ENCODE measurements at places on chromosomes 3 and 15.
A peak's percentile ranks its signal among the peaks of the same experiment; 100 is the strongest.

DNA sequence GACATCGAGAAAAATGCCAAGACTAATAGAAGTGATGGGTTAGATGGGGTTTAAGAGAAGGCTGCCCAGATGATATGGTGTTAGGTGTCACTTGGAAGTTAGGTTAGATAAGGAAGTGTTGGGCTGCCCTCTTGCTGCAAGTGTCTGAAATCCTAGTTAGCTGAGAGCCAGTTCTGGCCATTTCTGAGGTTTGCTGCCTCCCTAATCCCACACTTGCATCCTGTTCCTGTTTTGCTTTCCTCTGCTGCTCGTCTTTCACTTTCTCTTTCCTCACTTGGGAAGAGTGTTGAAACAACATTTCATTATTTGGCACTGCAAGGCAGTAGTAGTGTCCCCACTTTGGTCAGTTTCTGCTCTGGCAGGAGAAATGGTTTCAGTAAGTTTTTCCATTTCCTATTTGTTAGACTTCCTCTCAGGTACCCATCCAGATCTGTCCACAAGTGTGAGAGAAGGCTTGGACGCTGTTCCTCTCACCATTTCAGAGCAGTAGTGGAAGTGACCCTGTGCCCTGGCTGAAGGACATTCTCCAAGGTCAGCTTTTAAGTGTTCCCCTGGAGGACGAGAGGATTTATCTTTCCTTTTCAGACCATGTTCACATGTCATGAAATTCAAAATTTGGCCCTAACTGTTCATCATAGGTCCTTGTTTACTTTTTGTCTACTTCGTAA is 93.3 kb downstream of the ADAMTSL3 start:
- peak; percentile 55 for DNase-seq

- DNase-seq = no peak
Observed at GRCh38 chr3:98691897-98692296, 71.2 kb upstream of the ST3GAL6 start.

- DNase-seq = no peak
Observed at GRCh38 chr3:154971771-154972326, 108.3 kb upstream of the MME start.

DNA sequence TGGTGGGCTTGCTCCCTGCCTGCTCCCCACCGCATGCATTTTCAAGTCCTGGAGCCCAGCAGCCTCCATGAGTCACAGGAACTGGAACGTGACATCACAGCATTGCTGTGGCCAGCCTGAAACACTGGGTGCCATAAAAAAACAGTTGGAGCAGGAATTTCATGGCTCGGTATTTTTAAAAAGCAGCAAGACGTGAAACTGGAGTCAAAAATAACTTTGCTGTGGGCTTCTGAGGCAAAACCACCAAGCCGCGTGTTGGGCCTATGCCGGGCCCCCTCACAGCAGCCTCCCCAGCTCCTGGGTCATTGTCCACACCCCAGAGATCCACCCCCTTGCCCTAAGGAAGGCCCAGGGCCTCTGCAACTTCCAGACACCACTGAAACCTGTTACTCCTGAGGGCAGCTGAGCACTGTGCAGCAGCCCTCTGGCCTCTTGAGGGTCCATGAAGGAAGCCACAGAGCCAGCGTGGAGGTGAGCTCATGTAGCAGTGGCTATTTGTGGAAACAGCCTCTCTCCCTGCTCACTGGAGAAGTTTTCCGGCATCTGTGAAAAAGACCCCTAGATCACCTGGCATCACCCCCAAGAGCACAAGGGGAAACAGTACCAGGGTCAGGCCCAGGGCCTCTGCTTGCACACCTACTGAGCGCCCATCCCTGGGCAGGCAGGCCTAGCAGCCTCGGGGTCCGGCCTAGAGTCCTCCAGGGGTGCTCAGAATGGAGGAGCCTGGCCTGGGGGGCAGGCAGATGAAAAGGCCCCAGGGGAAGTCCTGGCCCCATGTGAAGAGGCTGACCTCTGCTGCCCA is 34.0 kb upstream of the DUSP7 start:
- peak; percentile 83 for DNase-seq

GRCh38 chr15:76180321-76180720 is 120.5 kb downstream of the TMEM266 start:
- no peak for DNase-seq

- DNase-seq = no peak
Observed at GRCh38 chr15:41561777-41562145, 2.7 kb downstream of the TYRO3 start.

GRCh38 chr3:186013312-186013711 is 75.5 kb upstream of the TRA2B start:
- no peak for DNase-seq

GRCh38 chr3:118960876-118961450 is 73.7 kb downstream of the IGSF11 start:
- DNase-seq = no peak

DNA sequence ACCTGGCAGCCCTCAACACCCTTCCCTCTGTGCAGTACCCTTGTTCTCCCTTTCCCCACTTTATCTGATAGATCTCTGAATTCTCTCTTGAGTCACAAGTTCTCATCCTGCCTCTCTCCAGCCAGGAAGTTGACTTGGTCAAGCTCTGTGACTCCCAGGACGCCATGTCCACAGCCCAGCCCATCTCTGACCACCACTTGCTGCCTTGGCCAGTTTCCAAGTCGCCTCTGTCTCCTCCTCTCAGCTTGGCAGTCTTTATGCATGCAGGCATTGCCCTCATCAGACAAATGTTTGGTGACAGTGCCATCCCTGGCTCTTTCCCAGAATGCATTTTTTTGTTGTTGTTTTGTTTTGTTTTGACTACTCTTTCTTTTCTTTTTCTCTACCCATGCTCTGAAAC is 25.7 kb downstream of the ZNF35 start:
- DNase-seq = no peak

DNA sequence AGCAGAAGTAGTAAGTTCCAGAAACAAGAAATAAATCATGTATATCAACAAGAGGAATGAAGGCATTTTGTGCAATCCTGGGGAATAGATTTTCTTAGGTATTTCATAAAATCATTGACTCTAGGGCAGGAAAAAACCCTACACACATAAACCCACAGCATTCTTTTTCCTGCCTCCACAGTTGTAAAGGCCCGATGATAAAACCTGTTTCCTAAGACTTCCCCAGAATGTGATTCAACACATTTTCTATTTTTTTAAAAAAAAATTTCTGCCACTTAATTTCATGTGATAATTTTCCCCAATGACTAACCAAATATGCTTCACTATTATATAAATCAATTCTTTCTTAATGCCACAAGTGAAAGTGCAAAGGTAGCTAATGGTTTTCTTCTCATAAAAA is 407.0 kb downstream of the FHIT start:
- no peak for DNase-seq

DNA sequence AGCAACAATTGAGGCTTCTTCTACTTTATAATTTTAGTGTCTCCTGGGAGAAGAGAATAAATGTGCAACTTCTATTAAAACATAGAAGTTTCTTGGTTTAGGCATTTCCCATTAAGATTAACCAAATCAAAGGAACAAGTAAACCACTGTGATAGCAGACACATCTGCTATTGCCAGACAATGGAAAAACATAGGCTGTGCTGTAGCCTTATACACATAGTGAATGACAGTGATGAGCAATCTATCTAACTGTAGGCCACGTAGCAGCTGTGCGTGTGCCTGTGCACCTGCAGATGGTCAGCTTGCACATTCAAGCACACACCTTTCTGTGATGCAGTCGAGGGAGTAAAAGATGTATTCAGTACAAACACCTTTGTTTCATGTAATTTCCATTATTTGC is 32.7 kb downstream of the GNB4 start:
- DNase-seq = no peak

- DNase-seq = no peak
Observed at GRCh38 chr3:30199855-30200254, 406.5 kb upstream of the TGFBR2 start.

DNA sequence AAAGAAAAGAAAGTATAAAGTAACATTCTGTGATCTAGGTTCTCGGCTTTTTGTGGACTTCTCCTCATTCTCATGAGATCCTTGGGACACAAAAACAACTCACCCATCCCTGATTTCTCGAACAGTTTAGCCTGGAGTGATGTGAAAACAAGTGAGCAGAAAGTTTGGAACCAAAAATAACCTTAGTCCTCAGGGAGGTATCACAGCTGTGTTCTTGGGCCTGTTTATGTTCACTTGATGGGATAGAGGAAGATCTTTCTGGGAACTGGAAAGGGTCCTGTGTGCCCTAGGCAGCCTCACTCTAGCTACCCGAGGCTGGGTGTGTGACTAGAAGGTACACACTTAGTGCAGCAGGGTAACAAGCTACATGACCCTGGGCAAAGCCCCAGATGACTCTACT is 308.8 kb upstream of the PDZRN3 start:
- DNase-seq = no peak

DNA sequence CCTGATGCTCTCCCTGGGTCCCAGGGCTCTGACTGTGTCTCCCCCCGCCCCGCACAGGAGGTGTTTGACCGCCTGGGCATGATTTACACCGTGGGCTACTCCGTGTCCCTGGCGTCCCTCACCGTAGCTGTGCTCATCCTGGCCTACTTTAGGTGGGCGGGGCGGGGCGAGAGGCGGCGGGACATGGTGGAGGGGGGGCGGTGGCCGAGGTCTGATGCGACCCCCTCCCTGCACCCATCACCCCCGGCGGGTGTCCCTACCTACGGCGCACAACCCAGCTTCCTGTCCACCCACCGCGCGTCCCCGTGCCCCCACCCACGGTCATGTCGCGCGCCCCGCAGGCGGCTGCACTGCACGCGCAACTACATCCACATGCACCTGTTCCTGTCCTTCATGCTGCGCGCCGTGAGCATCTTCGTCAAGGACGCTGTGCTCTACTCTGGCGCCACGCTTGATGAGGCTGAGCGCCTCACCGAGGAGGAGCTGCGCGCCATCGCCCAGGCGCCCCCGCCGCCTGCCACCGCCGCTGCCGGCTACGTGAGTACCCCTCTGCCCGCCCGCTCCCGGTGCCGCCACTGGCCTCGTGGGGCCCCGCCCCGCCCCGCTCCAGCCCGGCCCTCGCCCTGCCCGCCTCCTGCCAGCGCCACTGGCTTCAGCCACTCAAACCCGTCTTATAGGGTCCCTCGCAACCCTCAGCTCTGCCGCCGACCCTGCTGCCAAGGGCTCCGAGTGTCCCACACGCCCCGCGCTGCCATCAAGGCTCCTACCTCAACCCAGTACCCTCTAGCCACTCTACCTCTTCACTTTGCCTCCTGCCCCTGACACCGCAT is 21.0 kb downstream of the PTH1R start:
- DNase-seq = no peak

GRCh38 chr3:160941885-160942494 is 163.2 kb downstream of the B3GALNT1 start:
- peak; percentile 63 for DNase-seq

DNA sequence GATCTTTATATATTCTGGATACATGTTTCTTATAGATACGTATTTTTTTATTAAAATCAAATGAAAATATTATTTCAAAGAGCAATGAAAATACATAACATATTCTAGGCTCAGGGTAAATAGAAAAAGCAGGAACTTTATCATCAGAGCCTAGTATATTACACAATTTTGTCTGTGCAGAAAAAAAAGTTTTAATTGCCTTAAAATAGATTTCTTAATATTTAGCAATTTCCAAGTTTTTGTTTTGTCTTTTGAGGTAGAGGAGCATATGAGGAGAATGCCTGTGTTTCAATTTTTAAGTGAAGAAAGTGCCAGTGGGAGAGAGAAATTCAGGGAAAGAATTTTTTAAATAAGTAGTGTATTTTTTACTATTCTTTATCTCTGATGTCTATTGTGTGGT is 10.5 kb downstream of the CAPN7 start:
- no peak for DNase-seq

DNA sequence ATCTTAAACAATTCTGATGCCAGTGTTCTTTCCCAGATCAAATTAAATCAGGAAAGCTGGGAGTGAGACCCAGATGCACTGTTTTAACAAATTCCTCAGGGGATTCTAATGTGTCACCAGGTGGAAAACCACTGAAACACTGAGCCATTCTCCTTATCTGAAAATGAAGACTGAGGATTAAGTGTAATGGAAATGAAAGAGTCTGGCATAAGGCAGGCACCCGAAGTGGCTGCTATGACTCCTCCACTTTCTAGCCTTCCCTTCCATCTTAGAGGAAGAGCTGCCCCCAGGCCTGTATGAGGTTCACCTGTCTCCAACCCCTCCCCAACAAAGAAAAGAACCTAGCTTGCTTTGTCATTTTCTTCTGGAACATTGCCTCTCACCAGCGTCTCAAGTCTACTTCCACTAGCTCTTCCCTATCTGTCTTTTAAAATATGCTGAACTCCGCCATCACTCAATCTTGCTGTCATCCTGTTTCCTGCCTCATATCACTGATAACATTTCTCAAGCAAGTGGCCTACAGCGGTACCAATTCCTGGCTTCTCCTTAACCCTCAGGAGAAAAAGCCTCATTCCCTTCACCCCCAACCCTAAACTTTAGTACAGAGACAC is 13.7 kb upstream of the ABHD2 start:
- no peak for DNase-seq

DNA sequence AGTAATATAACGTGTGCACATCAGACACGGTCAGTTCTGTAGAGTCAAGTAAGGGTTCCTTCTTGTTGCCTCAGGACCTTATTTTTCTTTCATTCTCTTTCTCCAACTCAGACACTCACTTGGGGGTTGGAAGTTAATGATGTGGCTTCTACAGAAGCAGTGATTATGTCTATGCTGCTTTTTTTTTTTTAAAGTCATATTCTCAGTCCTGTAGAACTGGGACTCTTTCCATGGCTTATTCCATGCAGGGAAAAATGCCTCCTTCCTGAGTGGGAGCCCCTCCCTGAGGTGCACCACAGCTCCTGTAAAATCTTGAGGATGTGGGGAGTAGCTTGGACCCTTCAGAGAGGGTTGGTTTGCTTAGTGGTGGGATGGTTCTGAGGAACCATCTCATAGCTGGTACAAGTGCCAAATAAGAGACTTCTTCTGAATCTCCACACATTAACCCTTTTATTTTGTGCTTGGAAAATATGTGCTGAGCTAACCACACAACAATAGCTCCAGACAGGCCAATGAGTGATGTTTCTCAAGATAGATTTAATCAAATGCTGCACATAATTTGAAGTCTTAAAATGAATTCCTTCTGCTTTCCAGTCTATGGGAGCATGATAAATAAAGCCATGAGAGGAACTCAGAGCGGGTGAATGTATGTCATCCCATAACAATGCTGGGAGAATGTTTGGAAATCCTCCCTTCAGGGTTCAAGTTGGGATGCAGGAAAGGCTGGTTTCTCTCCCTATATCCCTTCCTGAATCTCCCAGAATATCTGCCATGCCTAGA is 23.3 kb upstream of the FSTL1 start:
- no peak for DNase-seq

- no peak for DNase-seq
Observed at GRCh38 chr3:122502941-122503340, 11.8 kb downstream of the KPNA1 start.

Data from ACHN (cell line).